ENCODE measurements at places on chromosomes 5 and 9. TPM values are rescaled to one million over a fixed set of nuclear protein-coding genes. Genes with fewer than 3 reads are reported as not detected.

GRCh38 chr5:107486489-107486888 lies 184.2 kb downstream of the EFNA5 start:
- no peak for DNase-seq

DNA sequence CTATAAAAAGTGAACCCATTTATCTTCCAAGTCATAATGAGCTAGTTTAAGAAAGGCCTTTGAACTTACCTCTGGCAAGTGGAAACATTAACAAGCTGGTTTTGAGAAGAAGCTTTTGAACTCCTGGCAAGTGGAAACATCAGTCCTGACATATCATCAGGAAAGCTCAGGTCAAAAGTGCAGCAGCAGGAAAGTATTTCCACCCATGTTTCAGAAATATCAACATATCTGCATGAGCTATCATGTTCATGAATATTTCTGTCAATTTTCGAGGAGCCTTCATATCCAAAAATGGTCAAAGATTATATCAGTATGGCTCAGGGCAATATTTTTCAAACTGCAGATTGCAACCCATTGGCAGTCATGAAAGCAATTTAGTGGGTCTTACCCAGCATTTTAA lies 133.9 kb downstream of the PLK2 start:
- no peak for DNase-seq

GRCh38 chr9:93574091-93574899 lies 2.1 kb upstream of the PHF2 start:
- no peak for DNase-seq

GRCh38 chr9:94801234-94801633 lies 74.7 kb downstream of the AOPEP start:
- no peak for DNase-seq

DNA sequence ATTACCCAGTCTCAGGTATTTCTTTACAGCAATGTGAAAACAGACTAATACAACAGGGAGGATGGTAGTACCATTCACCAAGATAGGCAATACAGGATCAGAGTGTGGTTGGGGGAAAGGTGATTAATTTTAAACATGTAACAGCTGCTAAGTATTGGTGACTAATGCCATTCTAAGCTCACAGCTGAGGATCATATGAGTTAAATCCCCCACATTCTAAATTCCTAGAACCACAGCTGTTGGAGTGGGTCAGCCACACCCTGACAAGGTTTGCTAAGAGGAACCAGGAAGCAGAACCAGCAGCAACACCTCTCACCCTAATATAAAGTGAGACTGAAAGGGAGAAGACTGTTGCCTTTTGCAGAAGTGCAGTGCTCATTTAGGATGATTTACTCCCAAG lies 24.8 kb downstream of the HSPB3 start:
- DNase-seq, result no peak

GRCh38 chr9:109989296-109989695 lies 209.3 kb downstream of the PALM2AKAP2 start:
- DNase-seq, result no peak

DNA sequence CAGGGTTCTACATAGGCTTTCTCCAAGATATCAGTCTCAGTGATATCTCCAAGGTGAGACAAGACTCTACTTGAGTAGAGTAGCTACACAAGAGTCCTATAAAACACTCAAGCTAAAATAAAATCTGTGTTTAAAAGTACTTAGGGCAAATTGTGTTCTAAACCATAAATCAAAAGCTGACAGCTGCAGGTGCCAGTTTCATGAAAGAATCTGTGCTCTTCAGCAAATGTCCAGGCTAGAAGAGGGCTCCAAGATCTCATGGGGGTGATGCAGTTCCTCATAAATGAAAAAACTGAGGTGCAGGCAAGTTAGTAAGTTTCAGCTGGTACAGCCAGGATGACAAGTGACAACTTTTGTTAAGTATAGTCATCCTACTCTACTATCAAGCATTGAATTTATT lies 142.8 kb upstream of the TNPO1 start:
- DNase-seq, result no peak

DNA sequence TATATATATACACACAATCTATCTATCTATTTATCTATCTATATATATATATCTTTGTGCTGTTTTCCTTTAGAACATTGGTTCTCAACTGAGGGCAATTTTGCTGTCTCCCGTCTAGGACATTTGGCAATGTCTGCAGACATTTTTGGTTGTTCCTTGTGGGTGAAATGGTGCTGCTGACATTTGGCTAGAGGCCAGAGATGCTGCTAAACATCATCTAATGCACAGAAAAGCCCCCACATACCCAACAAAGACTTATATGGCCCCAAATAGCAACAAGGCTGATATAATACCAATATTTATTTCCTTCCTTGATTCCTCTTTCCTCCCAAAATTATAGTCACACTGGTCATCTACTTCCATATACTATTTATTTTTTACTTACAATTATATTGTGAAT lies 197.5 kb downstream of the TRPM3 start:
- DNase-seq, result no peak

DNA sequence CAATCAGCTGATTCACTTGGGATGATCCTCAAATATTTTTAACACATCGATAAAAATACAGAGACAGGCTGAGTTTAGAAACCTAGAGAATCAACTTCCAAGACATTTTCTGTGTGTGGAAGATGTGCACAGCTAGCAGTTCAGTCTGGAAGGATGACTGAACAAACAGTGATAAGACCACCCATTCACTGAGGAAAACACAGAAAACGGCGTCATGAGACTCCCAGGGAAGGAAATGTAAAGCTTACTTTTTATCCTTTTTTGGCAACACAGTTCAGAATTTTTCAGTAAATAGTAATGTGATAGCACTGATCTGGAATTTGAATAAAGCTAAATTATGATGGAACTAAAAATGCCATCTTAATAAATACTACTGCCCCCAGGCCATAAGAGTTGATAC lies 277.6 kb downstream of the SEMA5A start:
- DNase-seq, result no peak

- DNase-seq, result no peak
Measured at GRCh38 chr5:95641741-95642220, 4.8 kb upstream of the RFESD start.

DNA sequence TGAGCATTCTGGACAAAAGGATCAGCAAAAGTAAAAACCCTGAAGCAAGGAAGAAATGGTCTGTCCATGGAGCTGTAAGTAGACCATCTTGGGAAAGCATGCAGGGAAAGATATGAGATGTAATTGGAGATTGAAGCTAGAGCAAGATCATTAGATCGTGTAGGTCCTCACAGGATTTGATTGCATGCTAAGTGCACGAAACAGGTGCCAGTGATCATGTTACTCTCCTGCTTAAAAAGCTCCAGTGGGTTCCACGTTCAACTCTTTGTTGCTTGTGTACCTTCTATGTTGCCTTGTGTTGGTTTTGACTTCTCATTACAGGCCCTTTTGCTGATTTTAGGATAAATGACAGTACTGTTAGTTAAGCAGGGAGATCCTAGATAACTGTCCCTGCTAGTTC lies 442.0 kb downstream of the DMRT2 start:
- DNase-seq, result no peak

DYNC2I2 gene
- total RNA-seq, result 43.7 TPM

S1PR3 gene
- 3.0 TPM for total RNA-seq

SMAD5 gene
- 42.0 TPM for total RNA-seq

FOXD4L4 gene
- total RNA-seq, result 0.25 TPM

IL9 gene
- not detected for total RNA-seq

PRR16 gene
- 1.9 TPM for total RNA-seq

CNTNAP3B gene
- 4.9 TPM for total RNA-seq

ADAMTS16 gene
- total RNA-seq, result 0.35 TPM
